ENCODE measurements at places on chromosomes 12 and 14.

DNA sequence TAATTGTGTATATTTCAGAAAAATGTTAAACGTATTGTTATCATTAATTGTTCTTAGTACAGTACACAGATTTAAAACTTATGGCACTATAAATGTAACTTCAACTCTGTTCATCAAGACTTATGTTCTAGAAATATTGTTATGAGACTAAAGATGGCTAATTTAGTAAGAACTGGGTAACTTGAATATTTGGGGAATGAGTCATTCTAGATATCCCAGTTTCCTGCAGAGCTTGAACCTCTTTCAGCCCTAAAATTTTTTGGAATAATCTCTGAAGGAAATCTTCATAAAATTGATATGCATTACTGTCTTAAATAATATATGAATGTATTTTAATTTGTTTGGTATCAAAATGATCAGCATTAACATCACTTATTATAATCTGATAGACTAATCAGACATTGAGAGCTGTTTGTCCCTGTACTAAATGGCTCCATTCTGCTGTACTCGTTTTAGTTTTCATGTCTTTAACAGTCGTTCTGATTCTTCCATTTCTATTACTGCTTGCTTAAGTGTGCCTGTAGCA is 87.1 kb downstream of the VEZT start:
- no peak for DNase-seq

DNA sequence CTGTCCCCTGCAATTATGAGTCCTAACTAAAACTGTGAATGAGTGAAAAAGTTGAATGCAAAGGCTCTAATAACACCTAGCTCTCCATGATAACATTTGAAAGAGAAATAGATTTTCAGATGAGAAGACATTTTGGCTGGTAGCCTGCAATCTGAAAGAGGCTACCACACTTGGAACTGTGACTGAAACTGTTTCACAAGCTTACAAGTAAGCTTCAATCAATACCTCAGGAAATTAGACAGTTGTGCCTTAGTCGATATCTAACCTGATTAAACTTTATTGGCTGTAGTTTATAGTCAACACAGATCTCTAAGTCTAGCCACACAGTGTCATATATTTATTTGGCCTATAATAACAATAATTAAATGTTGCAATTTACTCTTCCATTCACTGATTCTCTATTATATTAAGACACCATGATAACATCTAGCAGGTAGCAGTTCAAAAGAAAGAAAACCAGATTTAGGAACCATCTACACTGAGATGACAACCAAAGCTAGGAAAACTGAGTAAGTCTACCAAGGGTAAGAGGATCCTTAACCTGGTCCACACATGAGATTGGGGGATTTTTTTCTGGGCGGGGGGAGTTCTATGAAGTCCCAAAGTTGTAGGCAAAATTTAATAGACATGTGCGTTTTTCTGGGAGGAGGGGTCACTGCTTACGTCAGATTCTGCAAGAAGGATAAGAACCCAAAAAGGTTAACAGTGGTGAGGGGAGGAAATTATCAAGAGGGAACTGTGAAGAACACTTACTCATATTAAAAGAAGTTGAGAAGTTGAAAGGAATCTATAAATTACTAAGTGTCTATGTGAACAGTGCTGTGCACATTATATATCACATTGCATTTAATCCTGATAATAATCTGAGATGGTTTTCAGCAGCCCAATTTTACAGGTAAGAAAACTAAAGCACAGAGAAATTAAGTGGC is 65.8 kb downstream of the NUMB start:
- DNase-seq = no peak

- no peak for DNase-seq
Measured at GRCh38 chr12:740921-741320, 11.5 kb upstream of the WNK1 start.

- DNase-seq = no peak
Measured at GRCh38 chr12:61758661-61759060, 501.5 kb upstream of the USP15 start.

GRCh38 chr14:64734990-64735389 is 30.8 kb downstream of the PLEKHG3 start:
- no peak for DNase-seq

DNA sequence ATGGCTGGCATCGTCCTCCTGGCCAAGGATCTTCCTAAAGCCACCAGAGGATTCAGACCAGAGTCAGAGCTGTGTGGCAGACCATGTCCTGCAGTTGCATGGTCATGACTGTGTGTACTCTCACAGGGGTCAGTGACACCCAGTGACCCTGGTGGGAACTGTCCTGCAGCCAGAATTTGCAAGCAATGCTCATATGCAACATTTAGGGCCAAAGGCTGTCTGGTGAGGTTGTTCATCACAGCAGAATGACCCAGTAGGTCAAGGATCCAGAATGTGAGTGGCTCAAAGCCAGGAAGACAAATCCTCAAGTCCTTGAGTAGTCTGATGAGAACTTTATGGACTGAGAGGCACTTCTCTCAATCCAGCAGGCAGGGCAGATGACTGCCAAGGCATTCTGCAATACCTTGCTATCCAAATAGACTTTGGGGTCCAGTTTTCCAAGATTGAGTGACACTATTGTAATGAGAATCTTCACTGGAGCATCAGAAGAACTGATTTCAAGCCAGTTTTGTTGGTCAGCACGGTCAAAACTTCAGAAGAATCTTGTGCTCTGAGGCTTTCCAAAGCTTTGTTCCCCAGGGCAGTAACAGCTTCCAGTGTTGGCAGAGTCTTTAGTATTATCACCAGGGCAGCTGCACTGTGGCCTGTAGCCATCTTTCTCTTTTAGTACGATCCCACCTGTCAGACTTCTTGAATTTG is 122.0 kb downstream of the PTCSC3 start:
- DNase-seq = no peak

DNA sequence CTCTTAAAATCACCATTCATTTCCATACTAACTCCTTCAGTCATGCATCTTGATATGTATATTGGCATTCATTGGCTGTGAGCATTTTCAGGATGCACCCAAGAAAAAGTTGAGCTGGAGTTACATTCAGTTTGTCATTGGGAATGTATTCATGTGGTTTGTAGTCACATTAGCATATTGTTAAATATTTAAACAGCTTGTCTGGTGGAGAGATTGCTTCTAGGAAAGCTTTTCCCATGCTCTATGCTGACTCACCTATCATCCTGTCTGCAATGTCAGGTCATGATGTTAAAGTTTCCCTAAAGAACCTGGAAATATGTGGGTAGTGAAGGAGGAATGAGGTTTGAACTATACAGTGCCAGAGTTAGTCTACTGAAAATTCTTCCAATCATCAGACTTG is 583.6 kb downstream of the GALC start:
- no peak for DNase-seq

DNA sequence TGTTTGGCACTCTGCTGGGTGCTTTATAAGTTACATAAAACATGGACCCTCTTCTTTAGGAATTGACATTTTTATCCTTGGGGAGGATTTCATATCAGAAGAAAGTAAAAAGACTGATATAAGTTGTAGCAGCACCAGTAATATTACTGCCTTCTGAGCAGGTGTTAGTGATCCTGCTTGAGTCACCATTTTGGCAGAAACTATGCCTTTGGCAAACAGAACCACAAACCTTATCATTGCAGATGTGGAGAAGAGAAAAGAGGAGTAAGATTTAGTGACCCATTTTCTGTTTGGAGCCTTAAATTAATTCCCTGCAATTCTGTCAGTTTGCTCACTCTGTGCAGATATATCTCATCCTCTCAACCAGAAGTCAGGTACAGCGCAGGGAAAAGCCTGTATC is 23.0 kb downstream of the ZNF410 start:
- no peak for DNase-seq

DNA sequence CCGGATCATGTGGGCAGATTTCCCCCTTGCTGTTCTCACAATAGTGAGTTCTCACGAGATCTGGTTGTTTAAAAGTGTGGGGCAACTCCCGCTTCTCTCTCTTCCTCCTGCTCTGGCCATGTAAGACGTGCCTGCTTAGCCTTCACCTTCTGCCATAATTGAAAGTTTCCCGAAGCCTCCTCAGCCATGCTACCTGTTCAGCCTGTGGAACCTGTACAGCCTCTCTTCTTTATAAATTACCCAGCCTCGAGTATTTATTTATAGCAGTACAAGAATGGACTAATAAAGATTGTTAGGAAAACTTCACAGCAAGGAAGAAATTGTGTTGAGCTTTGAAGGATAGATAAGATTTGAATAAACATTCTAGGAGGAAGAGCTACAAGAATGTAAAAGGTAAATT is 52.1 kb downstream of the KDM5A start:
- no peak for DNase-seq

GRCh38 chr14:60573943-60574495 is 65.1 kb downstream of the SIX6 start:
- DNase-seq = no peak

DNA sequence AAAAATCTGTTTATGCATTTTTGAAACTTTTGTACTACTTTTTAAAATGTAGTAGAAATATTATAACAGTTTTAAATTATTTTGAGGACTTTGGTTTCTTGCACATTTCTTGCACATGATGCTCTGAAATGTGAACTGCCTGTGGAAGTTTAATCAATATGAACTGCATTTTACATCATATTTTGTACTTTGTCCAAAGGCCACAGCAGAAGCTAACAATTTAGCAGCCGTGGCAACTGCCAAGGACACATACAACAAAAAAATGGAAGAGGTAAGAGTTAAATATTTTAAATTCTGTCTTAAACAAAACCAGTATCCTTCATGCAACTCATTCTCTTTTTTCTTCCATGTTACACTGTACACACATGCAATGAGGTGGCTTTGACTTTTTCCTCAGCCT is 45.1 kb downstream of the SAV1 start:
- no peak for DNase-seq

DNA sequence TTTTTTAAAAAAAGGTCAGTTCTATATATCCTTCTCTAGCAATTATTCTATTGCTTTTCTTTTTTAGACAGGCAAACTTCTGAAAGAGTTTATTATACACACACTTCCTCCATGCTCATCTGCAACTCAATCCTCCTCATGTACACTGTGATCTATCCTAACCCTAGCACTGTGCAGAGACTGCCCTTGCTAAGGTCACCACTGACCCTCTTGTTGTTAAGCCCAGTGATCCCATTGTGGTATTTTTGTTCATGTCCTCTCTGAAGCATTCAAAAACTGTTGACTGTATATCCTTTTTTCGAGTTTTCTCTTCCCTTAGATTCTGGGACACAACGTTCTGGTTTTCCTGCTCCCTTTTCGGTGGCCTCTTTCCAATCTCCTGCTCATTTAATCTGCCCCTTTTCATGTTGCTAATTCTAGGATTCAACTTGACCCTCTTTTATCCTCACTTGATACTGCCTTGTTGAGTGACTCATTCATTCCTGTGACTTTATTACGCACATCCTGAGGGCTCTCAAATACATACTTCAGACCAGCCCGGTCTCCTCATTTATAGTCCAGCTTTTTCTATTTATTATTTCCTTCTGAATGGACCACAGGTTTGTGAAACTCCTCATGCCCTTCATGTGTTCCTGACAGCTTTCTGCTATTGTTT is 53.9 kb upstream of the PTPRB start:
- no peak for DNase-seq

GRCh38 chr14:41973178-41973577 is 366.5 kb downstream of the LRFN5 start:
- no peak for DNase-seq

DNA sequence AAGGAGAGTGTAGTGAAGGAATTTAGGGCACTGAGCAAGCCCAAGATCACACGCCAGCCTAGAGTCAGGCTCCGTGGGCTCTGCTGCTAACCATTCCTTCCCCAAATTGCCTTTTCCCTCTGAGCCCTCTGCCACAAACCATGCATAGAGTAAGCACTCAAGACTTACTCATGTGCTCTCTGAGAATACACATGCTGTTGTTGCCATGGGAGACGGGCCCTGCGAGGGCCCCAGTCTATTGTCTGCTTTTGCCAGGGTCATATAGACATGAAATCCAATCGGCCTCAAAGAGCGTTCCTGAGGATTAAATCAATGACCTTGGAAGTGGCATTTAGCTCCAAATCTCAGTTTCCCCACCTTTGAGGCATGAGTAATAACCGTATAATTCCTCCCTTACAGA is 48.7 kb upstream of the WSCD2 start:
- no peak for DNase-seq

DNA sequence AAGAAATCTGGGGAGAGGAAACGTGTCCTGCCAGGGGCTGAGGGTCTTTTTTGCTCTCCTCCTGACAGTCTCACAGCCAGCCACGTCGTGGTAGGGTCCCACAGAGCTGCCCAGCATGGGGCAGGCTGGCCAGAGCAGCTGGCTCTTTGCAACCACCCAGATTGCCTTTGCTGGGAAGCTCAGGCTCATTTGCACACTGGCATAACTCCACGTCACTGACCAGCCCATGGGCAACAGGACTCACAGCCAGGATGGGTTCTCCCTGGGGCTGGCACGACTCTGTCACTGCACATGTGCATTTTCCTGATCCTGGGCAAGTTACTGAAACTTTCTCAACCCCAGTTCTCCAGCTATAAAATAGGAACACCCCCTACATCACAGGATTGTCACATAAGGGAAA is 242.2 kb downstream of the DPF3 start:
- DNase-seq = no peak

GRCh38 chr12:12872139-12872933 is 19.0 kb upstream of the GPRC5A start:
- no peak for DNase-seq

DNA sequence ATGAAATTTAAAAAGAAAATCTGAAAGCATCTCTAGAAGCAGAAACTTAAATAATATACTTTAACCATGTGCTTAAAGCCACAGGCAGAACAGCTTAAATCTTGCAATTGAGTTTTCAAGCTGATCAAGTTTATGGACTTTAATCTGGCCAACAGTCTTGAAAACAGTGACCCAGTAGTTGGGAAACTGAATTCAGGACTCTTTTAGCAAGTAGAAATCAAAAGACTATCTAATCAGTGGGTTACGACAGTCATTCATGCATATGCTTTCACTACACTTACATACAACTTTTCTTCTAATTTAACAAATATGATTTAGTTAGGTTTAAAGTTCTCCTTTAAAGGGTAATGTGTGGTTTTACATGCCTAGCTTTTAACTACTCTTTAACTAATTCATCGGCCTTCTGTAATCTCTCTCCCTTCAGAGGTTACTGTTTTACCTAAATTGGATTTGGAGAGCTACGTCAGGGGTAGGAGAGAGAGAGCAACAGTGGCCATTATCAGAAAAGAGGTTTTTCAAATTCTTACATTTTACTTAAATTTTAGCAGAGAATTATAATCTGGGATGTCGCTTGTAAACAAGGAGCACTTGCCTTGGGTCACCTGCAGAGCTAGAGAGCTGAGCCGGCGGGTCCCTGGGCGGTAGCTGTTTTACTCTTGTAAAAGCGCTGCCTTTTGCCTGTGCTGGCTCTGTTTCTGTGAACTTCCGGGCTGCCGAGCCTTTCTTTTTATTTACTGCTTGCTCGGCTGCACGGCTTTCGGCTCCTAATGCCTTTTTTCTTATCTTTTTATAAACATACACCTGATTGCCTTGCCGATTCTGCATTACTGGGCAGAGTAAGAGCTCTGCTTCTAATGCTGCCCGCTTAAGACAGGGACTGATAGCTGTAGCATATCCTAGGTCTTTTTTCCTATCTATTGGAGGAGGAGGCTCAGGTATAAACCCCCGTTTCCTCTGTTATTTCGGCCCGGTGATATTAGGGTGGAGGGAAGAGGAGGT is 17.4 kb upstream of the LYZ start:
- DNase-seq = peak; percentile 54

Measured in stimulated activated CD4-positive, alpha-beta T cell treated with anti-CD3 and anti-CD28 coated beads, Interleukin-1b, Interleukin-23, amount 100 ng/mL, for 48 hours (primary cell).